ENCODE measurements at places on chromosomes 3 and 15.

DNA sequence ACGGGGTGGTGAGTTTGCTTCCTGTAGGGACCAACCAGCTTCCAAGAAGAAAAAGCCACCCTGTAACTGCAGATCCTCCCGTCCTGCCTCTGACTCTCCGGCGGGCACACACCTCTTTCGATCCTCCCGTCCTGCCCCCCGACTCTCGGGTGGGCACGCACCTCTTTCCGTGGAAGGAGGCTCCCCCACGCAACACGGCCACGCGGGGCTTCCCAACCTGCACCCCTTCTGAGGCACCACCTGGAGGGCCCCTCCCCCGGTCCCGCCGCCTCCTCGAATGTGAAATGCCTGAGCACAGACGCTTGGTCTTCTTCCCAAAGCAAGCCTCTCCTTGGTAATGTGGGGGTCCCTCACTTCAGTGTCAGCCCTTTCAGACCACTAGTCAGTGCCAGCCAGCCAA lies 7.3 kb downstream of the ADAMTS17 start:
- DNase-seq = no peak

DNA sequence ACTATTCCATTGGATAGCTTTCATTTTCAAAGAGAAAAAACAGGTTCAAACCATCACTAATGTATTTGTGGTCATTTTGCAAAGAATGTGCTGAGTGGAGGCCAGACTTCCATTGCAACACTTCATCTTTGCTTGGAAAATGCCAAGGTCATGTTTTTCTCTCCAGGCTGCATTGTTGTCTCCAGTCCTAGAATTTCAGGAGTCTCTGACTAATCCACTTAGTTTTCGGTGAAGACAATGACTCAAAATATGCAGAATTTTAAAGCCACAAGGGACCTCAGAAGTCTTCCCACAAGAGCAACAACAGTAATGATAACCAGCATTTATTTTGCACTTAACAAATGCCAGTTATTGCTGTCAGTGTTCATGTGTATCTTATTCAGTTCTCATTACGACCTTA lies 277.0 kb downstream of the RYR3 start:
- no peak for DNase-seq

DNA sequence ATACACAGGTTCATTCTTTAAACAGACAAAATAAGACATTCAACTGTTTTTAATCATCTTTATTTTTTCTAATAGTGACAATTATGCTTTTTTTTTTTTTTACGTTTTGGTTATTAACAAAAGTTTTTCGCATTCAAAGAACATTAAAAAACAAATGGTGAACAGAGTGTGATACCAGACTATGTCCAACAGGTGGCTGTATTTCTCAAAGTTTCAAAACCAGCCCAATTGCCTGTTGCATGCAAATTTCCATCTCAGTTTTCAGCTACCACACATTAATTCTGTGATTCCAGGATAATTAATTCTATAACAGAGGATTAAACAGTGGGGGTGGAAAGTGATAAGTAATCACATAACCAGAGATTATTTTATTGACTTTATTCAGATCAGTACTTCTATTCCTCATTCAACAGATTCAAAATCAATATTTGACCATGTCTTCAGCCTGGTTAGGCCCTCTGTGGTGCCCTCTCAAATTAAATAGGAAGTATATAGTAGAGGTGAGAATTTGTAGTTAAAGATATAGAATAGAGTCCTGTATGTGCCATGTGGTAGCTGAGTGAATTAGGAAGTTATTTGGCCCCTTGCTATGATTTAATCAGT lies 122.2 kb upstream of the DCBLD2 start:
- DNase-seq = no peak

GRCh38 chr15:70336425-70337009 lies 238.8 kb upstream of the TLE3 start:
- no peak for DNase-seq

GRCh38 chr3:12822725-12823373 lies 18.5 kb downstream of the RPL32 start:
- DNase-seq = no peak

DNA sequence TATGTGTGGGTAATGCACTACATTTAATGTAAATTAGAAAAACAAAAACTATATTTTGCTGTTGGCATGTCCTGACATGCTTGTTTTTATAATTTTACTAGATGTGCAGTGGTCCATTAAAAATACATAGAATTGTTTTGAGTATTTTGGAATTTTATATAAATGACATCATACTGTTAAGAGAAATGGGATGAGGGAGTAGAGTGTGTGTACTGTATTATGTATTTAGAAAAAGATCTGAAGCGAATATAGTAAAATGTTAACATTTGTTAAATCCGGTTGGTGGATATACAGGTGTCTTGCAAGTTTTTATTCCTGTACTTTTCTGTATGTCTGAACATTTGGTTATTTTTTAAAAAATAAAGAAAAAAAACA lies 288.4 kb upstream of the SATB1 start:
- DNase-seq = no peak

DNA sequence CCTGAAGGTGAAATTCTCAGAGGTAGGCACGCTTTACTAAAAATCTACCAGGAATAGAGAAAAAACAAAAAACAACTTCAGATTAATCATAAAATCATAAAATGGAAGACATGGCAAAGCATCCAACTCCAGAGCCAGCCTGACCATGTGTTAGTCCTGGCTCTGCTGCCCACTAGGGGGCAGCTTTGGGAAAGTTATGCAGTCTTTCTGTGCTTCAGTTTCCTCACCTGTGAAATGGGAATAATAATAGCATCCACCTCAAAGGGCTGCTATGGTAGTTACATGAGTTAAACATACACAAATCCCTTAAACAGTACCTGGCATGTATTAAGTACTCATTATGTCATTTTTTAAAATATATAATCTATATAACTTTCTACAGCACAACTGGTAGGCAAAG lies 52.3 kb downstream of the WNT5A start:
- DNase-seq = no peak

Measured in activated CD4-positive, CD25-positive, alpha-beta regulatory T cell (primary cell).